ENCODE measurements at places on chromosomes 2 and 18.
A peak's percentile ranks its signal among the peaks of the same experiment; 100 is the strongest.

DNA sequence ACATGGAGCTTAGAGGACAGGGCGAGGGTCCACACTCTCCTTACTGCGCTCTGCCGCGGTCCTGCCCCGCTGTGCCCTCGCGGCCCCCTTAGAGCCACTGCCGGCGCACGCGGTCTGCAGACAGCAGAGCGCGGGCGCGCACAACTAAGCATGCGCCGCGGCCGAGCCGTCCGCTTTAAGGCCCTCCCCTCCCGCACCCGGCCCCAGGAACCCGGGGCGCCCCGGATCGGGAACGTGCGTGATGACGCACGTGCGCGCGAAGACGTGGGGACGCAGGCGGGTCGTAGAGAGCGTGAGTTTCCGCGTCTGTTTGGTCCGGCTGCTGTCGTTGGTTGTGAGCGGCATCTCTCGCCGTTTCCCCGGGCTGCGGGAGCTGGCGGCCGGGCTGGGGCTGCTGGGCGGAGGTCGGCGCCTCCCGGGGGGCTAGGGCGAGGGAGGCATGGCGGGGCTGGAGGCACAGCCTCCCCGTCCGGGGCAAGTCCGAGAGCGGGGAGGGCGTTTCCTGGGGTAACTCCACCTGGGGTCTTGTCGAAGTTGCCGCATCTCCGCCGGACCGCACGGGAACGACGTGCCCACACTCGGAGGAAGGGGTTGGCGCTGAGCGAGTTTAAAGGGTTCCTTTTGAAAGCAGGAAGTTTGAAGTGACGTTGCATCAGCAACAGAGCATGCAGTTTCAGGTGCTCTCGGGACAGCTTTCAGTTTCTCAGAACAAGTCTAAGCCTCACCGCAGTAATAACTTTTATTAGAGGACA lies at the start of gene RHBDD1:
Gene RHBDD1 (plus strand): TSS at position 259 of the 752 bp plus-strand sequence. CDS start 28,640 bp downstream, outside the sequence.
- DNase-seq: peak; percentile 97

DNA sequence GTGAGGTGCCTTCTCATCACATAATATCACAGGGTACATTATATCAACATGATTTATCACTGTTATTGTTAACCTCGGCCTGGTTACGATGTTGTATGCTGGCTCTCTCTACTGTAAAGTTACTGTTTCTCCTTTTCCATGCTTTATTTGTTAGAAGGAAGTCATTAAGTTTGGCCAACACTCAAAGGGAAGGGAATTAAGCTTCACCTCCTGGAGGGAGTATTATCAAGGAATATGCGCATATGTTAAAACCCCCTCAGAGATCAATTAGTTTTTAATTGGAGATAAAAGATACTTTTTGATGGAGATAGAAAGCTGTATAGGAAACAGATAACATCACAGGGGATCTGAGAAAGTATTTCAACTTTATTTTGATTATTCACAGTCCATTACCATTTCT lies 221.6 kb downstream of the DLGAP1 start:
- DNase-seq: no peak

GRCh38 chr2:76019128-76019527 lies 308.4 kb upstream of the GCFC2 start:
- DNase-seq: no peak

GRCh38 chr2:100334929-100335328 lies 12.6 kb upstream of the LONRF2 start:
- DNase-seq: no peak

DNA sequence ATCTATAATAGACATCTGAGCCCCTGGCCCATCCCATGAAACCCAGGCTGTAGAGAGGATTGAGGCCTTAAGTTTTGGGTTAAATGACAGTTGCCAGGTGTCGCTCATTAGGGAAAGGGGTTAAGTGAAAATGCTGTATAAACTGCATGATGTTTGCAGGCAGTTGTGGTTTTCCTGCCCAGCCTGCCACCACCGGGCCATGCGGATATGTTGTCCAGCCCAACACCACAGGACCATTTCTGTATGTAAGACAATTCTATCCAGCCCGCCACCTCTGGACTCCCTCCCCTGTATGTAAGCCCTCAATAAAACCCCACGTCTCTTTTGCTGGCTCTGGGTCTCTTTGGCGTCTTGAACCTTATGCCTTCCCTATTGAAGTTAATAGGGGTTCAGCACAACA lies 110.7 kb downstream of the XRCC5 start:
- DNase-seq: no peak

- DNase-seq: no peak
These were observed 90.5 kb downstream of the GALNT1 start for GRCh38 chr18:35671966-35672603.

DNA sequence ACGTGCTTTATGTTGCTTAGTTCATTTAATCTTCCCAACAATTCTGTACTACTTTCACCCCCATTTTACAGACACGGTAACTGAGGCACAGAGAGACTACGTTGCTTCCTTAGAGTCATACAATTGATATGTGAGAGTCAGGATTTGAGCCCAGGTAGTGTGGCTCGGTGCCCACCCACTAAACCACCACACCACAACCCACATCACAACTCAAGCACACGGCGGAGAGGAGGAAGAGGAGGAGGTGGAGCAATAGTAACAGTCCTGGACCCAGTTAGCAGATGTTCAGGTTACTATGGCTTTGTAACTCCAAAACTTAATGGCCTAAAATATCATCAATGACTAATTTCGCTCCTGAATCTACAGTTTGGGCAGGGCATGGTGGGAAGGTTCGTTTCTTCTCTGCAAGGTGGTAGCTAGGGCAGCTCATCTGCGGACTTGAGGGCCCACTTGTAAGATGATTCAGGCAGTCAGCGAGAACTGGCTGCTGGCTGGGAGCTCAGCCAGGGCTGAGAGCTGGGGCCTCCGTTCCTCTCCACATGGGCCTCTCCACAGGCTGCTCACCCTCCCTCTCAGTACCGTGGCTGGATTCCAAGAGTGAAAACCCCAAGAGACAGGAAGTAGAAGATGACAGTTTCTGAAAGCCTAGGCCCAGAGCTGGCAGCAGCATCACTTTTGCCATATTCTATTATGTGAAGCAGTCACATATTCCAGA lies 167.1 kb downstream of the ZFP36L2 start:
- DNase-seq: peak; percentile 87

DNA sequence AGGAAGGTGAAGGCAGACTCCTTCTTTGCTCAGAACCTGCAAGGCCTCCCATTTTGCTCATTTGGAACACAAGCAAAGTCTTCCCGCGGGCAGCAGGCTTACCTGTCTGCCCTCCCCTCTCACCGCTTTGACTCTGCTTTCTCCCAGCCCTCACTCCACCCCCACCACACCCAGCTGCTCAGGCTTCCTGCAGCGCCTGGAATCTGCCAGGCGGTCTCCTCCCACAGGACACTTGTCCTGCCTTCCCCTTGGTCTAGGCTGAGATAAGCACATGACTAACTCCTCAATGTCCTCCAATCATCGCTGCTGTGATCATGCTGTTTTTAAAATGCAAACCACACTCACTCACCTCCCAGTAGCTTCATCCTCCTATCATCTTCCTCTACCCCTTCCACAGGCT lies 430.0 kb downstream of the ZNF516 start:
- no peak for DNase-seq

GRCh38 chr2:173062801-173063200 lies 12.8 kb upstream of the MAP3K20 start:
- no peak for DNase-seq

GRCh38 chr2:172102391-172103359 lies at the start of gene DLX2:
Gene DLX2, minus strand, starts transcription at chr2:172102900. Its CDS starts 362 bp downstream, at chr2:172102538.
- peak; percentile 85 for DNase-seq

DNA sequence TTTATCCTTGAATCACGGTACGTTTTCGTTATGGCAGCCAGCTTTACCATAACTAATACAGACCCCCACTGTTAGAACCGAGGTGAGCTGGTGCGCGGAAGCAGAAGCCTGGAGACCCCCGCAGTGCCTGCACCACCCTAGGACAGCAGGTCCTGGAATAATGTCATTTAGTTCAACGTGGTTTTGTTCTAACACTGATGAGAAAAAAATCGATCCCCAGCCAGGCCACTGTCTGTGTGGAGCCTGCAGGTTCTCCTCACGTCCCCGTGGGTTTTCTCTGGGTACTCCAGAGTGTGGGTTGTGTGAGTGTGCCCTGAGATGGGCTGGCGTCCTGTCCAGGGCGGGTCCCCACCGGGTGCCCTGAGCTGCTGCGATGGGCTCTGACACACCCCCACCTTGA lies 69.9 kb upstream of the ST3GAL5 start:
- DNase-seq: no peak

DNA sequence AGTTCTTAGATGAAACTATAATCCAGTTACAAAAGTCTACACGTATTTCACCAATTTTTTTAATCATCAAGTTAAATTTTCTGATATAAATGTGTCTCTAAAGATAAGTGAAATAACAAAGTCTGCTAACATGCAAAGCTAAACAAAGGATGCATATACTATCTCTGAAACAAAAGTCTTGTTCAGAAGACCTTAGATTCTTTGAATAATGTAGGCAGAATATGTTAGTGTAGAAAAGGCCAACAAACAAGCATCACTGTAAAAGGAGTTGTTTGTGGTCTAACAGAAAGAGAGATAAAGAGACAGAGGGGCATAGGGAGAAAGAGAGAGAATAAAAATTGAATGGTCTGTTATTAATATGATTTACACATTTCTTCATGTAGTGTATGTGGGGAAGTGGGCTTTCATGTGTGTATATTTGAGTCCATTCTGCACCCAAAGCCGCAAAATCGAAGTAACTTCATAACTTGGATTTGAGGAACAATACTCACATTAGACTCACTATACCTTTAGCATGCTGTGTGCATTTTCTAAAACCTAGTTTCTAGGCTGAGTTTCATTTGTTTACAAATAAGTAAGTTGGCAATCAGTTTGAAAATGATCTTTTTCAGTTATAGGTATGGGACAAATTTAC lies 734.8 kb upstream of the REG3G start:
- no peak for DNase-seq

DNA sequence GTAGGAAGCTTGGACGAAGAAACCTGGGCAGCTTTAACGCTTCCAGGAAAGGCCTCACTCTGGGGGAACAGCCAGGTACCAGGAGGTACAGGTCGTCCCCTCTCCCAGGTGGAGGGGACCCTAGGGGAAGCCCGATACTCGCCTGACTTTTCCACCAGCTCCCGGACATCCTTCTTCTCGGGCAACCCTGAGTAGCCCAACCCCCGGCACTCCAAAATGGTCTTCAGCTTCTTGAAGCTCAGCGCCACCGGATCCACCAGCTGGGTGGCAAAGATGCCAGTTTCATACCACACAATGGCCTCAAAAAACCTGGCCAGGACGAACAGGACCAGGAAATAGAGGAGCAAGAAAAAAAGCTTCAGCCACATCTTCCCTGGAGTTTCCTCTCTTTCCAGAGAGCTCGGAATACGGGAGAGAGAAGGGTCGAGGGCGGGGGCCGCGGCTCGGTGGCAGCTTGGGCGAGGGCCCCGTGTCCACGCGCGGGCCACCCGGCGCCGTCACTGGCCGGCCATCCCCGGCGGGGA lies 1.1 kb downstream of the RNF103 start:
- peak; percentile 46 for DNase-seq

- no peak for DNase-seq
These were observed 95.2 kb downstream of the CAMKMT start for GRCh38 chr2:44456946-44457345.

- DNase-seq: no peak
These were observed 145.3 kb upstream of the ALKAL2 start for GRCh38 chr2:433216-433615.

GRCh38 chr18:63575681-63576080 lies 11.5 kb upstream of the SERPINB13 start:
- DNase-seq: no peak

- DNase-seq: no peak
These were observed 1.4 kb downstream of the DNAJC10 start for GRCh38 chr2:182717416-182717815.

- no peak for DNase-seq
These were observed 6.2 kb upstream of the PER2 start for GRCh38 chr2:238294393-238295143.

GRCh38 chr2:27494944-27495554 lies at the start of gene FNDC4:
Gene FNDC4, minus strand, starts transcription at chr2:27495200. Its CDS starts 521 bp downstream, at chr2:27494679.
- peak; percentile 36 for DNase-seq

- no peak for DNase-seq
These were observed 38.7 kb downstream of the TTC39C start for GRCh38 chr18:24053211-24053610.

DNA sequence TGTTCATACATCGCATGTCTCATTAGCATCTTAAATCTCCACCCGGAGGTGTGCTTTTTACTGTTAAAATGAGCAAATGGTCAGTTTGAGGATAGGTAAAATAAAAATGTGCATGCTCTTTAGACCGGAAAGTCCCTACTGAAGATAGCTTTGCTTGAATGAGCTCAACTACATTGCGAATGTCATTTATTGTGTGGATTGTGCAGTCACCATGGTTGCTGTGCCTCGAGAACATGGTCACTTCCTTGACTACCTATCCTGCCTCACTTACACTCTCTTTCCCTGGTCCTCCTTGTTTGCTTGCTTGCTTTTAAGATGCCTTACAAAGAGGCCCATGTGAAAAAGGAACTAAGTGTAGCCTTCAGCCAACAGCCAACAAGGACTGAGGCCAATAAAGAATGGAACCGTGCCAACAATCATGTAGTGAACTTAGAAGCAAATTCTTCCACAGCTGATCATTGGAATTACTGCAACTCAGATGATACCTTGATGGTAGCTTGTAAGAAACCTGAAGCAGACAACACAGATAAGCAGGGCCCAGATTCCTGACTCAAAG lies 72.2 kb upstream of the BARD1 start:
- no peak for DNase-seq

DNA sequence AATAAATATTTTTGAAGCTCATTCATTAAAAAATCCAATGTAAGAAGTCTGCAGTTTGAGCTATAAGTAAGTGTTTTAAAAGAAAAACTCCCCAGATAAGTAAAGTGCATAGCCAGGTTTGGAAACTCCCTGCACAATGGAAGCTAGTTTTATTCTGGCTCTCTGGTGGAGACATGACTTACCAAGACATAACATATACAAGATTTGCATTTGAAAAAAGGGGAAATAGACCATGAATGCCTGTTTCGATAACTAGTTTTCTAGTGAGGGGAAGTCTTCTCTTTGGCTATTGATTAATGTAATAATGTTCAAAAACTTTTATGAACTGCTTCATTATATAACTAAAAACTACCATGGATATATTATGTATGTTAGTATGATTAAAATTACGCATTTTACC lies 435.2 kb downstream of the ARHGAP15 start:
- no peak for DNase-seq
